ENCODE measurements at places on chromosomes 3 and 15.

DNA sequence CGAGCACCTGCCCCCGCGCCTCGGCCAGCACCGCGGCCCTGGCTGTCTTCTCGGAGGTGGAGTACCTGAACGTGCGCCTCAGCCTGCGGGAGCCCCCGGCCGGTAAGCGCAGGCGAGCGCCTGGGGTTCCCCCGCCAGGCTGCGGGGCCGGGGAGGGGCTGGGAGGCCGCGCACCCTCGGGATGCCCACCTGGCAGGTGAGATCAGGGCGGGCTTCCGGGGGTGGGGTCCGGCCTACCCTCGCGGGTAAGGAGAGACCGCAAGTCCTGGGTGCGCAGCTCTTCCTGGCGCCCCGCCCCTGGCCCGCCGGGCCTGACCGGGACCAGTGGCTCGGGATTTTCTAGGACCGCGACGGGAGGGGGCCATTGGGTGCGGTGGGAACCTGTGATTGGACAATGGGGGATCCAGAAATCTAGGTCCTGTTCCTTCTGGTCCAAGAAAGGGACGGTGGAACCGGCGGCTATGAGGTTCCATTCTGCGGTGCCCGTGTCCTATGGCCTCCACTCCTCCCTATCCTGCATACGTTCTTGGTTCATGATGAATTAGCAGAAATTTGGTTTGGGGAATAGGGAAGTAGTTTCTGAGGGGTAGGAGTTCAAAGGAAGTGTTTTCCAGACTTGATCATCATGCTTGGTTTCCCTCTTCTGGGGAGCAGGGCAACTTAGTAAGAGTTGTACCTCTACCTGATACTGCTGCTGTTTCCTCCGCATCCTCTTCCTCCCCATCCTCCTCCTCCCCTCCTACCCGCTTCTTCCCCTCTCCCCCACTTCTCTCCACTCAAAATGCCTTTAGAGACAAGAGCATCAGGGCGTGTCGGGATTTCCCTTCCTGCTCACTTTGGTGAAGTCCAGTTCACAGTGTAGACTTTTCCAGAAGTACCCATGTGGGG is 808 bp downstream of the ARRDC4 start:
- DNase-seq = no peak
- peak overlapping the region; percentile 59 for H3K4me3 ChIP-seq
- peaks cover 9% of the 10 kb centered on the region for H3K4me1 ChIP-seq
- H3K27ac ChIP-seq = peak overlapping the region; percentile 40
- H3K27me3 ChIP-seq = peaks cover 11% of the 10 kb centered on the region

DNA sequence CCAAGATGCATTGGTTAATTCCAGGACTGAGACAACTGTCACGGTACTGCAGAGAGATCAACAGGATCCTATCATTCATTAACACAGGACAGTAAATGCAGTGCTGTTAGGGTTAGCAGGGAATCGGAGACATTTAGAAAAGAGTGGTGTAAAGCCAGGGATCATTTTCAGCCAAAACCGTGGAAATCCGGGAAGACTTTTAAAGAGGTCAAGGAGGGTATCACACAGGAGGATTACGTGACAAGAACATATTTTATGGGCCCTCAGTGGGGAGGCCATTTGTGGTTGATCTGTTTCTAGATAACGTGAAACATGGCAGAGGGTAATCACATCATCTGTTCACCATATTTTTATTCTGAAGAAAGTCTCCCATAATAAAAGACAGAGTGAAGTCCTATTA is 216.1 kb downstream of the PTPRG start:
- no peaks in the 10 kb centered on the region for H3K27me3 ChIP-seq
- no peaks in the 10 kb centered on the region for H3K4me1 ChIP-seq
- no peak overlapping the region for H3K4me3 ChIP-seq
- no peak overlapping the region for H3K27ac ChIP-seq

- H3K27me3 ChIP-seq = no peaks in the 10 kb centered on the region
- peaks cover 37% of the 10 kb centered on the region for H3K4me1 ChIP-seq
- no peak for DNase-seq
- no peaks in the 10 kb centered on the region for H3K36me3 ChIP-seq
- H3K27ac ChIP-seq = peak overlapping the region; percentile 86
Measured at GRCh38 chr3:20043825-20044224, 3.6 kb downstream of the KAT2B start.

GRCh38 chr15:63832620-63833019 is 1.1 kb downstream of the HERC1 start:
- H3K4me1 ChIP-seq = peaks cover 30% of the 10 kb centered on the region
- peaks cover 4% of the 10 kb centered on the region for H3K36me3 ChIP-seq
- peak overlapping the region; percentile 94 for H3K4me3 ChIP-seq
- peak overlapping the region; percentile 90 for H3K27ac ChIP-seq

GRCh38 chr15:40855706-40856234 is 11.9 kb downstream of the SPINT1 start:
- no peak for DNase-seq
- H3K27ac ChIP-seq = no peak overlapping the region
- no peak overlapping the region for H3K4me3 ChIP-seq
- no peaks in the 10 kb centered on the region for H3K27me3 ChIP-seq
- H3K4me1 ChIP-seq = peaks cover 11% of the 10 kb centered on the region

- peaks cover 10% of the 10 kb centered on the region for H3K27me3 ChIP-seq
Measured at GRCh38 chr3:43770426-43771103, 79.8 kb downstream of the ABHD5 start.

- H3K36me3 ChIP-seq = peaks cover 4% of the 10 kb centered on the region
- peak overlapping the region; percentile 83 for H3K27ac ChIP-seq
- peak overlapping the region; percentile 46 for H3K4me3 ChIP-seq
- H3K27me3 ChIP-seq = no peaks in the 10 kb centered on the region
Measured at GRCh38 chr15:51752888-51753287, 1.5 kb downstream of the TMOD2 start.

Measured in memory B cell (primary cell).